ENCODE measurements at places on chromosomes 16 and 17. TPM values are rescaled to one million over a fixed set of nuclear protein-coding genes. Genes with fewer than 3 reads are reported as not detected.
A peak's percentile ranks its signal among the peaks of the same experiment; 100 is the strongest.

- no peak for DNase-seq
Observed at GRCh38 chr16:29705030-29705429, 26.1 kb downstream of the QPRT start.

DNA sequence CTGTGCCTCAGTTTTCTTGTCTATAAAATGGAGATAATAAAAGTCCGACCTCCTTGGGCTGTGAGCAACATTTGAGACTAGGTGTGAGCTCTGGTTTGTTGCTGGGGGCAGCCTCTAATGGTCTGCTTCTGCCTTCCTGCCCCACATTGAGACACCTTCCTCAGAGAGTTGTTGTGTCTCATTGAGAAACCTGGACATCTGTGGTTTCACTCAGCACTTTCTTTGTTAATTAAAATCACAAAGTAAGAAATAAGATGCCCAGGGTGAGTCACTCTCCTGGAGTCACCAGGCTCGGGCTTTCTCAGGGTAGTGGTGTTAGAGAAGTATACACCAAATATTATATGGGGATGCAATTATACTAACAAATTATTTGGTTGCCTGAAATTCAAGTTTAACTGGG, 389.2 kb upstream of the SALL1 start:
- no peak for DNase-seq

DNA sequence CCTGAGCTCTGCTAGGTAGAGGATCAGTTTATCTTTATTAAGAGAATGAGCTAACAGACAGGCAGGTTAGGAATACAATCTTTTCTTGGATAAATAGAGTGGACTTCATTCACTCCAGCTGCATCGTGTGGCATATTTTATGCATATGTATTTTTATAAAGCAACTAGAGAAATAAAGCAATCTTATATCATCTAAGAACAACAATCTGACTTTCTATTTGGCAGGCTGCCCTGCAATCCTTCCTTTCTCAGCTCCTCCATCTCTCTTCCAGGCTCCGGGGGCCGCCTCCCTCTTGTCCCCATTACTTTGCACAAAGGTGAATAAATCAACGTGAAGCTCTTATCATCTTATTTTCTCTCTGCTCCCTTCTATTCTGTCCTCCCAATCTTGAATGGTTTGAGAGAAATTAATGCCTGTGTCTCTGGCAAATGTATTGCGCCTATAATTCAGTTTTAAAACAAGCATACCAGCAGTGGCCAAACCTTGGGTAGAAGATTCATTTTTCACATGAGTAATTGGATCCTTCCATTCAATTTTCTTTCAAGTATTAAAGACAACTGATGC, 64.5 kb downstream of the HS3ST3A1 start:
- DNase-seq, result no peak

DNA sequence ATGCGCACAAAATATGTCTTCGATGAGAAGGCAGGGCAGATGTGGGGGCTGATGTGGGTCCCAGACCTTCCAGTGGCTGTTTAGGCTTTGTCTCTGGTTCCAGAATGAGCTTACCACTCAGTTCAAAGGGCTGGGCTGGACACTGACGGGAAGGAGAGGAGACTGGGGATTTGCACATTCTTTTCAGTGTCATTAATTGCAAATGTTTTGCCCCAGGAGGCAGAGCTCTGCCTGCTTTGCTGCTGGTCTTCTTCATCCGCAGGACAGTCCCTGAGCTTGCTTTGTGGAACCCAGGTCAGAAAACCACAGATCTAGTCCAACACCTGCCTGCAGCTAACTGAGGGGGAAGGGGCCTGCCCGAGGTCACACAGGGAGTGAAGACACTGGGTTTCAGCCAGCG, 20.9 kb downstream of the KCNG4 start:
- no peak for DNase-seq

DNA sequence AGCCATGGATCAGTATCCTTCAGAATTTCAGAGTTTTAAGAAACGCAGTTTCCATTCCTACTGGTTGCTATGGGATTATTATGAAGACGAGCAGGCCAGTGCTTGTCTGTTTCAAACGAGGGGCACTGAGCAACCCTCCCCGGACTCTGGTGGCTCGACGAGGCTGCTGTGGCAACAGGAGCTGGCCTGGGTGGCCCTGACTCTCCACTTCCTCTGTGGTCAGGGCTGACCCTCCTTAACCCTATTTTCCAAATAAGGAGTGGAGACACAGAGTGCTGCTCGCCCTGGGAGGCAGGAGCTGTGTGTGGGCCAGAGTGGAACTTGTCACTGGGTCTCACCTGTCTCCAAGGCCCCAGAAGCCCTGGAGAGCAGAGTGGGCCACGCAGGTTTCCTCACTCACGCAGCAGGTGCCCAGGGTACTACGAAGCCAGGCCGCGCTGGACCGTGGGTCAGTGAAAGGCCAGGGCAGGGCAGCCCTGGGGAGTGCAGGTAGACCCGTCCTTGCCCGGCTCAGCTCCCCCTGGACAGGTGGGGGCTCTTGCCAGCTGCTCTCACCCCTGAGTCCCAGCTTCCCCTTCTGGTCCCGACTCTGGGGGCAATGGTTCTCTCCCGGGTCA, 3.3 kb downstream of the GALNS start:
- DNase-seq, result no peak

DNA sequence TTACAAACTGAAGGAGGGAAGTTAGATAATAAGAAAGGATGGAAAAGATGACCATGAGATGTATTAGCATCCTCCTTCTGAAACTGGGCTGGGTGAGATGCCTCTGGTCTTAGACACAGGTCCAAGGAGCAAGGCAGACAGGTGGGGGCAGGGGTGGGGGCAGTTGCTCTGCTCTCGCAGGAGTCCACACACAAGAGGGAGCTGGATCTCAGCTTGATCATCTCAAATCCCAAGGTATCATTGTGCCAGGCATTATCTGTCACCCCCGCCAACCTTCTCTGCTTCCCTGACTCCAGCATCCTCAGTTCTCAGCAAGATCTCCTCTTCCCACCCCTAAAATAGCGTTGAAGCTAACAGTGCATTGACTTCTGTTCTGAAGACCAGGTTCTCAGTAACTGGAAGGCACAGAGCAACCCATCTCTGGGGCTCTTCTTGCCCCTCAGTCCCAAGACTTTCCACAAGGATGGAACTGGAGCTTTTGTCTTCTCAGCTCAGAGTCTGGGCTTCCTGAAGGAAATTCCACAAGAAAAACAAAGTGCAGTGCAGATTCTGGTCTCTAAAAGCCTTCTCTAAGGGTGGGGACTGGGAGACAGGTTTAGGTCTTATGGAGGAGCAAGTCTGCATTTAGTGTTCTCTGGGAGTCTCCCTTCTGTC, 1.6 kb downstream of the FLOT2 start:
- no peak for DNase-seq

- DNase-seq, result no peak
Observed at GRCh38 chr17:72392056-72393010, 271.5 kb downstream of the SOX9 start.

- DNase-seq, result no peak
Observed at GRCh38 chr17:1111599-1112443, 68.0 kb downstream of the ABR start.

- DNase-seq, result no peak
Observed at GRCh38 chr17:48440669-48441068, 10.7 kb upstream of the SKAP1 start.

GRCh38 chr17:49180303-49180702, 30.1 kb downstream of the GNGT2 start:
- DNase-seq, result peak; percentile 86

DNA sequence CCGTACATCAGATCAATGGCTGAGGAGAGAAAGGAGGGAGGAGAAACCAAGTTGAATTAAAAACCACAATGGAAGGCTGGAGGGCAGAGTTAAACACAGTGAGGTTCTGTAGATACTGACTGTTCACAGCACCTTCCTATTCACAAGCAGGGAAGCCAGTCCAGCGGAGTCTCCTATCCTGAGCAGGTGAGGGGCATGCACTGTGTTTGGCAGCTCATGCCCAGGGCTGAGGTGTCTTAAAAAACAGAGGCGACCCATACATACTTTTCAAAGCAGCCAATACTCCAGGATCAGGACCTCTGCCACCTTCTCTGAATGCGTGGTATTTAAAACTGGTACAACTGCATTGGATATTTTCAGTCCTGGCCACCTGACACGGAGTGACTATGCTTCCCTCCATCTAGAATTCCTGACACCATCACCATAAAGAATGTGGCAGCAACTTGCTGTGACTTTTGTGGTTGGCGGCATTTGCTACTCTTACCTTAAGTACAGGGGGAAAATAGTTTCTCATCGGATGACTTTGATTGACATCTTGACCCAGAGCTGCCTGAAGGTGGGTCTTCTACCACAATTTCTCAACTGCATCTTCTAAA, 21.5 kb downstream of the USP22 start:
- no peak for DNase-seq

DNA sequence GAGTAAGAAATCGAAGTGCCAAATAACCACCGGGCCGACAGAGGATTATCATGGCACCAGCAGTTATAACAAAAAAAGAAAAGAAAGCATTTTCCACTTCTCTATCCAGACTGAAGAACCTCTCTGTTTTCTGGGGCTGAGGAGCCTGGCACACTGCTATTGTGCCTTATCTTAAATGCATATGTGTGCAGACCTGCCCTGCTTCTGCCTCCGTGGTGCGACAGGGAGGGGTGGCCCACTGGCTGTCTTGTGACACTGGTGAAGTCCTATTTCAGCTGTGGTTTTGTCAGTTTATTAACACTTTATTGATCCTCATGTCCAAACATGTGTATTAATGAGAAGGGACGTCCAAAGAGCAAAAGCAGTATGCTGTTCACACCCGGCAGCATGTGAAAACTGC, 55.4 kb downstream of the CDK5R1 start:
- no peak for DNase-seq

- DNase-seq, result peak; percentile 99
Observed at GRCh38 chr17:81967533-81968395, 6.8 kb upstream of the NOTUM start.

DNA sequence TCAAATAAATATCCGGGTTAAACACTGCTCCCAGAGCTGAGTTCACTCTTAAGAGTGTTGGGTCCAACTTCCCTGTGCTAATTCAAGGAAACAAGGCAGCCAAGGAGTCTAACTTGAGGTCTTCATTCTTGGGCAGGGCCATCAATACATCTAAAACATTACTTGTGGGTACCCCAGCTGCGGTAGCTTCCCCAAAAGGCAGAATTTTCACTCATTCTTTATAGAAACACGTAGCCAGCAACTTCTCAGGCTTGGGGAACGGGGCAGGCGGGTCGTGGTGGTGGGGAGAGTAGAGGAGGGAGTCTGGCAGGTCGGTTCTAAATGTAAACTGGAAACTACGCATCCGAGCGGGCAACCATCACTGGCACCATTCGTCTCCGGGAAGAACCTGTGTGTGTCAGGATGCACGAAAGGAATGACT, 666 bp upstream of the METTL9 start:
- no peak for DNase-seq

GRCh38 chr16:69179328-69180010, 7.5 kb upstream of the SNTB2 start:
- DNase-seq, result peak; percentile 62

GRCh38 chr17:64732336-64733006, 70.4 kb upstream of the SMURF2 start:
- no peak for DNase-seq

DNA sequence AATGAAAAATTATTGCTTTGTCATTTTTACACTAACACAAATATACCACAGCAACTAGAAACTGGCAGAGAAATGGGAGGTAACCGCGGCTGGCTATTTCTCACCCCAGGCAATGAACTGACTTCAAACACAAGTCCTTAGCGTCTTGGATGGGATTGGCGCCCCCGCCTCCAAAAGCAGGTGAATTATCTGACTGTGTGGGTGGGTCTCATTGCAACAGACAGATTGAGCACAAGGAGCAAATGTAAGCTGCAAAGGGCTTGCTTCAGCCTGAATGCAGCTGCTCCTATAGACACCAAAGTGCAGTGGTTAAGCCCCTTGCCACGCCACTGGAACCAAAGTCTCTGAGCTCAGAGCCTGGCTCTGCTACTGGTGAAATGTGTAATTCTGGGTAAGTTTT, 225.0 kb downstream of the XYLT1 start:
- DNase-seq, result no peak

GRCh38 chr16:79659344-79659743, 58.8 kb upstream of the MAF start:
- DNase-seq, result no peak

DNA sequence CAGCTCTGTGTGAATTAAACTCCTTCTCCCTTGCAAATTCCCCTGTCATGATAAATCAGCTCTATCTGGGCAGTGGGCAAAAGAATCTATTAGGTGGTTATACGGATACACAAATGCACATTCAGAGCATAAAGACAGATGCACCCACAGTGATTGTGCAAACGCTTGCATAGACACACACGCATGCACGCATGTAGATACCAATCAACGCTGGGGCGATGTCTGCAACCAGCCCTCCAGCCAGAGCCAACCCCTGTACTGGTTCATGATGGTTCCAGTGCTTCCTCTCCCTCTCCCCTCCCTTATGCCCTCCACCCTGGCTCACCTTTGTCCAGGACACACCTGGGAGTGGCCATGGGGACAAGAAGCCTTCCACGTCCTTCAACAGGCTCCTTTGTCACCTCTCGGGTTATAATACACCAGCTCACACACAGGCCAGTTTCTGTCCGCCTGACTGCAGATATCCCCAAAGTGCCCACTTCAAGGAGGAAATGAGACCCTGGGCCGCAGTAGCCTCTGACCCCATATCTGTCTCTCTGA, 33.1 kb upstream of the SNN start:
- DNase-seq, result no peak

KLHL10 gene
- total RNA-seq, result not detected

CCL4L2 gene
- not detected for total RNA-seq

SGSH gene
- 30.4 TPM for total RNA-seq

C17orf67 gene
- 1.1 TPM for total RNA-seq

PRKAR1A gene
- 974 TPM for total RNA-seq

CCDC92B gene
- 0.29 TPM for total RNA-seq

TAC4 gene
- total RNA-seq, result not detected

FN3K gene
- 1.7 TPM for total RNA-seq

ALDH3A1 gene
- total RNA-seq, result not detected

OR1F1 gene
- total RNA-seq, result 0.21 TPM

TMEM98 gene
- total RNA-seq, result 98.0 TPM

DNASE1L2 gene
- 1.3 TPM for total RNA-seq

ABI3 gene
- total RNA-seq, result not detected

MSLN gene
- total RNA-seq, result not detected

PTGES3L gene
- total RNA-seq, result 0.42 TPM

BAHCC1 gene
- 15.4 TPM for total RNA-seq

CDRT15L2 gene
- not detected for total RNA-seq

CSH2 gene
- not detected for total RNA-seq

Data from SK-MEL-5 (cell line).